Stomach (tissue), 19 donors: ENCODE measurements at places on chromosomes 3 and 15. TPM values are rescaled to one million over a fixed set of nuclear protein-coding genes. Genes with fewer than 3 reads are reported as not detected.

The CEMIP gene
- polyA plus RNA-seq = not detected

The MYLK gene
- polyA plus RNA-seq = 35.1 TPM

The LYSMD2 gene
- 12.2 TPM for polyA plus RNA-seq

The GOLGA6L25 gene
- polyA plus RNA-seq = not detected

The RASGRP1 gene
- 0.46 TPM for polyA plus RNA-seq

The HTR3E gene
- not detected for polyA plus RNA-seq
